Left kidney (tissue), 8 donors: ENCODE measurements at places on chromosomes 5 and 9.

DNA sequence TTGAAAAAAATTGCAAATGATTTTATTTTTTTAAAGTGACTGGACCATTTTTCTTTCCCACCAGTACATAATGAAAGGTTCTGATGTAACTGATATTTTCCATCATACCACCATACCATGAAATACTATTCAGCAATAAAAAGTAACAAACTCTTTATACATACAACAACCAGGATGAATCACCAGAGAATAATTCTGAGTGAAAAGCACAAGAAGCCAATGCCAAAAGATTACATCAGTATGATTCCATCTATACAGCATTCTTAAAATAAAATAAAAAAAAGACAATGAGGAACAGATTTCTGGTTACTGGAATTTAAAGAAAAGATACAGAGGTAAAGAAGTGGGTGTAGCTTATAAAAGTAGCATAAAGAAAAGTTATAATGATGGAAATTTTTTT, 423.7 kb upstream of the ST8SIA4 start:
- DNase-seq: no peak

- DNase-seq: no peak
These were observed 78.5 kb downstream of the HMHB1 start for GRCh38 chr5:143890487-143890886.

DNA sequence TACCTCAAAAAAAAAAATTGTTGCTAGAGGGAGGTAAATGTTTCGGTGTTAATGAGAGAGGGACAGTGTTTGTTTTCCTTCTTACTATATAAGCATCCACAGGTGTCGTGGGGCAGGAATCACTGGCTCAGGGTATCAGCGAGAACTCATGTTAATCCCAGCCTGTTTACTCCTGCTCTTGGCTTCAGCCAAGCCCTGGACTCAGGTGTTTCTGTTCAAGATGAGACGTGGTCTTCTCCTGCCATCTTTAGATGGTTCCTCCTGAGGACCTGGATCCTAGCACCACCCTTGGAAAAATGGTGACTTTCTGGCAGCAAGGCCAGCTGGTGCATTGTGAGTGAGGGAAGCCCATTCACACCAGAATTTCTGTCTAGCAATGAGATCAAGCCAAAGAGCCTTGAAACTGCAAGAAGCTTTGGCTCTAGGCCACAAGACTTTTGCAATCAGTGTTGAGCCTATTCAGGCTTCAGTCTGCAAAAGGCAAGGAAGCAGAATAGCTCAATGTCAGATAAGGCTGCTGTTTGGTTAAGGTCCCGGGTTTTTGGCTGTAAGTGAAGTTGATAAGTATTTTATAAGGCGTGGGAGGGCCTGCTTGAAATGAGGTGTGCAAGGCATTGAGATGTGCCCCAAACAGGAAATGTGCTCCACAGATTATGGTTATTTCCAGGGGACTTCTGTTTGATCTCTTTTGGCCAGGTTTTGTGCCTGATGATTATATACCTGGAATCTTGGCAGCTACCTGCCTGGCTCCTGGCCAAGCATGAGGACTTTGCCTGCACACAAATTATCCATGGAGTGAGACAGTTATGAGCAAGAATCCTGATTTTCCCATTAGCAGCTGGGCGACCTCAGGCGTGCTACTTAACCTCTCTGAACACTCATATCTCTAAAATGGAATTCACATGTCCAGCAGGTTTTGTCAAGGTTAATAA, 99.8 kb downstream of the TENT4A start:
- DNase-seq: no peak

DNA sequence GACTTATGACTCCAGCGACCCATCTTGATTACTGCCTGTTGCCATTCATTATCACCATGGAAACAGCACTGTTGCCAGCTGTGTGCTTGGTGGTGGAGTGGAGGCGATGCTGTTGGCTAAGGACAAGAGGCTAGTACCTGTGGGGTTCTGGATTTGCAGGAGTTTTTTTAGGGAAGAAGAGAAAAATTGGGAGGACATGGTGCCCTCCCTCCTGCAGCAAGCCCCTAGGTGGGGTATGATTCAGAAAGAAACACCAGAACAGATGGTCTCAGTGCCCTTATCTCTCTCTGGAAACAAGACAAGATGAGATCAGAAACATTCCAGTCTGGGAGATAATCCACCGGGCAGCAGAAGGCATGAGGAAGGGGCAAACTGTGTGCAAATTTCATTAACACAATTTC, 87.8 kb upstream of the TLR4 start:
- DNase-seq: no peak

DNA sequence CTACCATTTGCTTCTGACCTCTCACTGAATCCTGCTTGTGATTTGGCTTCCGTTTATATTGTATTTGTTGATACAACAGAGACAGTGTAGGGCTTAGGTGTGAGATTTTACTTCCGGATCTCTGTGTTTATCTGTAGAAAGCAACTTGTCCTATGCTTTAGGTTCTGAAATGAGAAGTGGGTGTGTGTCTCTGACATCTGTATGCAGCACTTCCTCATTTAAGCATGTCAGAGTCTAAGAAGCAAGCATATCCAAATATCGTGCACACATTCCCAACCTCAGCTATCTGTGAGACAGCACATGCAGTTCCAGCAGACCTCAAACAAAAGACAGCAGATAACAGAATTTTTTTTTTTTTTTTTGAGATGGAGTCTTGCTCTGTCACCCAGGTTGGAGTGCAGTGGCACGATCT, 16.3 kb downstream of the KLF9 start:
- DNase-seq: no peak

DNA sequence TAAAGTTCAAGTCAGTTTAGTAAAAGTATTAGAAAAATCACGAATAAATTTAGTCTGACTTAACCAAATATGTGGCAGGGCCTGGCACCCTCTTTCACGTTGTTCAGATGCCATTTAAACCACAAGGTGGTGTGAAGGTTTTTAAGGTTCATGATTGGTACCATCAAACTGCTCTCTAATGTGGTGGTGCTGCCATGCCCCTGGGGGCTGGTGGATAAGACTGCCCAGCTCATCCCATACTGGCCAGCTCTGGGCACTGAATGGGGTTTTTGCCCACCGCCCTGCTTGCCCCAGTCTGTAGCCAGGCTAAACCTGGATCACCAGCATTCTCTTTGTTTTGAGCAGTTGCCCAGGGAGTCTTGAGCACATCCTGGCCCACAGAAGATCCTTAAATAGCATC, 159.3 kb downstream of the GABBR2 start:
- no peak for DNase-seq

GRCh38 chr5:117947121-117947520, 1041.2 kb downstream of the DTWD2 start:
- no peak for DNase-seq

GRCh38 chr5:57495285-57496086, 12.9 kb upstream of the ACTBL2 start:
- DNase-seq: no peak

- DNase-seq: no peak
These were observed 74.7 kb downstream of the PJA2 start for GRCh38 chr5:109335114-109335513.

GRCh38 chr9:92969516-92970466, 22.5 kb downstream of the FGD3 start:
- DNase-seq: no peak
